ENCODE measurements at places on chromosomes 1 and 21. TPM values are rescaled to one million over a fixed set of nuclear protein-coding genes. Genes with fewer than 3 reads are reported as not detected.

The POLR3GL gene
- 11.6 TPM for total RNA-seq

DNA sequence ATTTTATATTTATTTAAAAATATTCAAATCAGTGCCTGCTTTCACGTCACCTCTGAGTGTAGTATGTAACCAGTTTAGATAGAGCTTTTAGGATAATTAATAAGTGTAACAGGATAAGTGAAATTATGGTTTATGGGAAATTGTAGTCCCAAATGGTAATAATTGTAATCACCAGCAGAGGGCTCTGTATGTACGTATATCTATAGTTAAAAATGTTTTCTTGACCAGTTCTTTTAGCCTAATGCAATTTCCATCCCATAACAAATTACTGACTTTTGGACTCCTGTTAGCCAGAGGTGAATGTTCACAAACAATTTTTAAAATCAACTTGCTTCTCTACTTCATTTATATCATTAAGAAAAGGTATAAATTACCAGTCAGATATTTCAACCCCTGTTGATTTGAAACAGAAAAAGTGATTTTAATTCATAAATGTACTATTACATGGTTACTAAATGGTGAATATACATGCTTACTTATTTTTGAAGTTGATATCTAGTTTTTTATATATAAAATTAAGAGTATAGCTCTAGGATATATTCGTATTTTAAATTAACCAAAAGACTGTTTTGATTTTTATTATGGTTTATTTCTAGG lies 25.3 kb downstream of the SLC30A7 start:
- no peak overlapping the region for H3K4me3 ChIP-seq
- no peak overlapping the region for H3K27ac ChIP-seq
- H3K4me1 ChIP-seq = no peaks in the 10 kb centered on the region

- DNase-seq = no peak
- no peak overlapping the region for H3K4me3 ChIP-seq
- no peaks in the 10 kb centered on the region for H3K4me1 ChIP-seq
- peaks cover 3% of the 10 kb centered on the region for H3K27me3 ChIP-seq
Observed at GRCh38 chr21:30102871-30103270, 63.7 kb downstream of the CLDN17 start.

GRCh38 chr1:29196863-29197589 lies 15.3 kb upstream of the SRSF4 start:
- no peak overlapping the region for H3K27ac ChIP-seq
- no peak overlapping the region for H3K4me3 ChIP-seq
- no peaks in the 10 kb centered on the region for H3K27me3 ChIP-seq
- peaks cover 22% of the 10 kb centered on the region for H3K36me3 ChIP-seq
- DNase-seq = no peak

- H3K4me3 ChIP-seq = no peak overlapping the region
- no peaks in the 10 kb centered on the region for H3K27me3 ChIP-seq
- no peak overlapping the region for H3K27ac ChIP-seq
- H3K36me3 ChIP-seq = no peaks in the 10 kb centered on the region
- DNase-seq = no peak
- no peaks in the 10 kb centered on the region for H3K4me1 ChIP-seq
Observed at GRCh38 chr1:70627910-70628309, 216.8 kb downstream of the CTH start.

GRCh38 chr1:187987236-187987776 lies 1158.6 kb downstream of the PLA2G4A start:
- no peaks in the 10 kb centered on the region for H3K36me3 ChIP-seq
- H3K27ac ChIP-seq = no peak overlapping the region
- DNase-seq = no peak
- H3K27me3 ChIP-seq = no peaks in the 10 kb centered on the region
- no peaks in the 10 kb centered on the region for H3K4me1 ChIP-seq

- no peaks in the 10 kb centered on the region for H3K27me3 ChIP-seq
- H3K27ac ChIP-seq = no peak overlapping the region
- no peaks in the 10 kb centered on the region for H3K36me3 ChIP-seq
- peak; percentile 65 for DNase-seq
- H3K4me1 ChIP-seq = peaks cover 8% of the 10 kb centered on the region
- H3K4me3 ChIP-seq = no peak overlapping the region
Observed at GRCh38 chr1:87024936-87025540, 110.6 kb downstream of the HS2ST1 start.

The TNFRSF18 gene
- total RNA-seq = 1.1 TPM

DNA sequence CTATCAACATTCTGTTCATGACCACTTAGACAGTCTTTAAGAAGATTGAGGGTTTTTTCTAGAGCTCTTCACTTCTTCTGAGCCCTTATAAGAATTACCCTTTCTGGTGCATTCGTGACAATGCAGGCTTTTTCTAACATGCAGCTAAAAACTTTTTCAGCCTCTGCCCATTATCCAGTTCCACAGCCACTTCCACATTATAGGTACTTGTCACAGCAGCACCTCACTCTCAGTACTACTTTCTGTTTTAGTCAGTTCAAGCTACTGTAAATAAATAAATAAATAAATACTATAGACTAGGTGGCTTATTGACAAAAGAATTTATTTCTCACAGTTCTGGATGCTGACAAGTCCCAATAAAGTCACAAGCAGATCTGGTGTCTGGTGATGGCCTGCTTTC lies 284.4 kb upstream of the PKN2 start:
- DNase-seq = no peak
- H3K4me1 ChIP-seq = no peaks in the 10 kb centered on the region
- H3K27ac ChIP-seq = no peak overlapping the region
- H3K4me3 ChIP-seq = no peak overlapping the region

- no peaks in the 10 kb centered on the region for H3K4me1 ChIP-seq
- no peak overlapping the region for H3K4me3 ChIP-seq
- H3K36me3 ChIP-seq = no peaks in the 10 kb centered on the region
- DNase-seq = no peak
- H3K27ac ChIP-seq = no peak overlapping the region
Observed at GRCh38 chr1:163477276-163477830, 155.6 kb downstream of the NUF2 start.

DNA sequence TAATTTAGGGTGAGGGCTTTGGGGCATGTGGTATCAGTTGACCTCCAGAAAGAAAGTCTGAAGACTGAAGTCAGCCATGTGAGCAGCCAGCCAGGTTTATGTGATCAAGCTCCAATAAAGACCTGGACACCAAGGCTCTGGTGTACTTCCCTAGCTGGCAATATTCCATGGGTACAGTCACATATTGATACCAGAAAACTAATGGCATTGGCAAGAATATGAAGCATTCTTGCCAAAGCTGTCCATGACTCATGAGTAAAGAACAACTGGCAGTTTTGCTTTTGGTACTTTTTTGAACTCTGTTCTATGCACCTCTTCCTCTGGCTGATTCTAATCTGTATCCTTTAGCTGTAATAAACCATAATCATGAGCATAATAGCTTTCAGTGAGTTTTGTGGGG lies 415.3 kb upstream of the CAMK1G start:
- DNase-seq = no peak
- H3K27me3 ChIP-seq = no peaks in the 10 kb centered on the region
- no peak overlapping the region for H3K27ac ChIP-seq
- H3K4me1 ChIP-seq = no peaks in the 10 kb centered on the region
- no peaks in the 10 kb centered on the region for H3K36me3 ChIP-seq
- no peak overlapping the region for H3K4me3 ChIP-seq

- DNase-seq = no peak
- no peak overlapping the region for H3K27ac ChIP-seq
- no peaks in the 10 kb centered on the region for H3K27me3 ChIP-seq
- H3K4me1 ChIP-seq = no peaks in the 10 kb centered on the region
Observed at GRCh38 chr1:9048551-9048950, 20.9 kb downstream of the SLC2A5 start.

- H3K4me3 ChIP-seq = no peak overlapping the region
- DNase-seq = no peak
- H3K27me3 ChIP-seq = no peaks in the 10 kb centered on the region
- no peaks in the 10 kb centered on the region for H3K36me3 ChIP-seq
Observed at GRCh38 chr1:6083385-6083784, 37.7 kb downstream of the KCNAB2 start.

- no peak overlapping the region for H3K4me3 ChIP-seq
- H3K4me1 ChIP-seq = peaks cover under 1% of the 10 kb centered on the region
Observed at GRCh38 chr1:59122527-59122926, 174.4 kb upstream of the FGGY start.

GRCh38 chr1:202159534-202160371 lies 649 bp downstream of the PTPN7 start:
- no peak overlapping the region for H3K27ac ChIP-seq
- H3K4me1 ChIP-seq = peaks cover 23% of the 10 kb centered on the region
- no peaks in the 10 kb centered on the region for H3K36me3 ChIP-seq
- no peak for DNase-seq

DNA sequence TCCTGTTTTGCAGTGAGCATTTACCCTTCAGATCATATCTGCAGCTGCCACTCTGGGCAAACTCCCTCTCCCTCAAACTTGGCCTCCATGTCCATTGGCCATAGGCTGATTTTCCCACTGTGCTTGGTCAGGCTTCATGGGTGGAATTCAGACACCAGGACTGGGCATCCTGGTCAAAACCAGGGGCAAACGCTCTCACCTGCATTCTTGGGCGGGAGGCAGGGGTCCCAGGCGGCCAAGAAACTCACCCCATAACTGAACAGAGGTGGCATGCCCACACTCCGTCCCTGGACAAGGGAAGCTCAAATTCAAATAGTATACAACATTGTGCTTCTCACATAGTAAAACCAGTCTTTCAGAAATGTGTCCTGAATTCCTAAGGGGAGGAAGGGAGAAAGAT lies 81.1 kb upstream of the ZNF648 start:
- H3K27ac ChIP-seq = no peak overlapping the region
- no peaks in the 10 kb centered on the region for H3K36me3 ChIP-seq
- peaks cover 7% of the 10 kb centered on the region for H3K27me3 ChIP-seq

- DNase-seq = no peak
- no peaks in the 10 kb centered on the region for H3K27me3 ChIP-seq
- no peak overlapping the region for H3K4me3 ChIP-seq
- H3K36me3 ChIP-seq = no peaks in the 10 kb centered on the region
- no peaks in the 10 kb centered on the region for H3K4me1 ChIP-seq
Observed at GRCh38 chr1:17352419-17352909, 19.5 kb upstream of the PADI6 start.

- H3K4me3 ChIP-seq = no peak overlapping the region
- H3K4me1 ChIP-seq = no peaks in the 10 kb centered on the region
- no peak for DNase-seq
- H3K27ac ChIP-seq = no peak overlapping the region
- no peaks in the 10 kb centered on the region for H3K36me3 ChIP-seq
- no peaks in the 10 kb centered on the region for H3K27me3 ChIP-seq
Observed at GRCh38 chr1:116677474-116678062, 10.0 kb upstream of the IGSF3 start.

DNA sequence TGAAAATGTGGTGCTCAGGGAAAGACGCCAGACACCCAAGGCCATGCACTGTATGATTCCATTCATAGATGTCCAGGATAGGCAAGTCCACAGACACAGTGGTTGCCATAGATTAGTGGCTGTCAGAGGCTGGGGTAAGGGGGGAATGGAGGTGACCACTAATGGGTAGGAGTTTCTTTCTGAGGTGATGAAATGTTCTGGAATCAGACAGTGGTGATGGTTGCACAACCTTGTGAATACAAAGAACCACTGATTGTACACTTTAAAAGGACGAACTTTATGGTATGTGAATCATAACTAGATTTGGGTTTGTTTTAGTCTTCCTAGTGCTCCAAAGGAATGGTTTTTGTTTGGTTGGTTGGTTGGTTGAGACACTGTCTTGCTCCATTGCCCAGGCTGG lies 51.7 kb downstream of the PRAMEF20 start:
- H3K4me1 ChIP-seq = no peaks in the 10 kb centered on the region
- no peak overlapping the region for H3K4me3 ChIP-seq
- H3K27me3 ChIP-seq = peaks cover 12% of the 10 kb centered on the region
- no peak for DNase-seq

DNA sequence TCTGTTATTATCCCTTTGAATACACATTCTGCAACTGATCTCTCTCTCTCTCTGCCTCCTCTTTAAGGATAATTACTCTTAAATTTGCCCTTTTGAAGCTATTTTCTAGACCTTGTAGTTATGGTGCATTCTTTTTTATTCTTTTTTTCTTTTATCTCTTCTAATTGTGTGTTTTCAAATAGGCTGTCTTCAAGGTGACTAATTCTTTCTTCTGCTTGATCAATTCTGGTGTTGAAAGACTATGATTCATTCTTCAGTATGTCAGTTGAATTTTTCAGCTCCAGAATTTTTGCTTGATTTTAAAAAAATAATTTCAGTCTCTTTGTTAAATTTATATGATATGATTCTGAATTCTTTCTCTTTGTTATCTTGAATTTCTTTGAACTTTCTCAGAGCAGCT lies 95.6 kb upstream of the GPR52 start:
- H3K27me3 ChIP-seq = no peaks in the 10 kb centered on the region
- H3K27ac ChIP-seq = no peak overlapping the region
- no peak for DNase-seq
- H3K4me3 ChIP-seq = no peak overlapping the region
- H3K4me1 ChIP-seq = no peaks in the 10 kb centered on the region

- no peak overlapping the region for H3K27ac ChIP-seq
- no peak for DNase-seq
- H3K27me3 ChIP-seq = no peaks in the 10 kb centered on the region
- no peaks in the 10 kb centered on the region for H3K4me1 ChIP-seq
- H3K36me3 ChIP-seq = no peaks in the 10 kb centered on the region
Observed at GRCh38 chr21:37041706-37042271, 31.1 kb downstream of the PIGP start.

The B3GALT2 gene
- 0.39 TPM for total RNA-seq

The CXADR gene
- 17.7 TPM for total RNA-seq

GRCh38 chr1:4965346-4966075 lies 311.1 kb downstream of the AJAP1 start:
- no peaks in the 10 kb centered on the region for H3K27me3 ChIP-seq
- no peak overlapping the region for H3K27ac ChIP-seq
- no peak for DNase-seq
- no peak overlapping the region for H3K4me3 ChIP-seq

DNA sequence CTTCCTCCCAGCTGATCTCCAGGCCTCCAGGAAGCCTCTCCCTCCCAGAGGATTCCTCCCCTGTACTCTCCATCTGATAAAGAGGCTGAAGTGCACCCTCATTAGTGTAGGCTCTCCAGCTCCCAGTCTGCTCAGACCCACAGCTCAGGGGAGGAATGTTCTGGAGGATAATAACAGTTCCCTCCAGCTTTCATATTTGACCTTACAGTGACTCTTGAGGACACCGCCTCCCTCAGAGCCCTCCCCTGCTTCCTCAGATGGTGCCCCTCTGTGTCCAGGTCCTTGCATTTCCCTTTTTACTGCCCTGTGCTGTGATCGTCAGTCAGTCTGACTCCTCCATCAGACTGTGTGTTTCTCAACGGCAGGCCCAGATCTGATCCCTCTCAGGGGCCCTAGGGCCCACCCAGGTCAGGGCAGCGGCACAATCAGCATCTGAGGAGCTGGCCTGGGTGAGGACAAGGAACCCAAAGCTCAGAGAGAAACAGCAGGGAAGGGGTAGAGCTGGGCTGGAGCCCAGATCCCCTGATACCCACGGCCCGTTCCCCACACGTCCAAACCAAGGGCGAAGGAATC lies 1.1 kb upstream of the SHISAL2A start:
- no peak overlapping the region for H3K4me3 ChIP-seq
- DNase-seq = no peak
- H3K27ac ChIP-seq = no peak overlapping the region
- H3K4me1 ChIP-seq = no peaks in the 10 kb centered on the region

GRCh38 chr1:28602536-28603439 lies 10.7 kb downstream of the RAB42 start:
- H3K27me3 ChIP-seq = no peaks in the 10 kb centered on the region
- peak; percentile 89 for DNase-seq
- no peak overlapping the region for H3K4me3 ChIP-seq
- H3K36me3 ChIP-seq = no peaks in the 10 kb centered on the region
- H3K4me1 ChIP-seq = peaks cover 6% of the 10 kb centered on the region
